Kidney glomerular epithelial cell (primary cell): ENCODE measurements at places on chromosomes 16 and 17.
A peak's percentile ranks its signal among the peaks of the same experiment; 100 is the strongest.

DNA sequence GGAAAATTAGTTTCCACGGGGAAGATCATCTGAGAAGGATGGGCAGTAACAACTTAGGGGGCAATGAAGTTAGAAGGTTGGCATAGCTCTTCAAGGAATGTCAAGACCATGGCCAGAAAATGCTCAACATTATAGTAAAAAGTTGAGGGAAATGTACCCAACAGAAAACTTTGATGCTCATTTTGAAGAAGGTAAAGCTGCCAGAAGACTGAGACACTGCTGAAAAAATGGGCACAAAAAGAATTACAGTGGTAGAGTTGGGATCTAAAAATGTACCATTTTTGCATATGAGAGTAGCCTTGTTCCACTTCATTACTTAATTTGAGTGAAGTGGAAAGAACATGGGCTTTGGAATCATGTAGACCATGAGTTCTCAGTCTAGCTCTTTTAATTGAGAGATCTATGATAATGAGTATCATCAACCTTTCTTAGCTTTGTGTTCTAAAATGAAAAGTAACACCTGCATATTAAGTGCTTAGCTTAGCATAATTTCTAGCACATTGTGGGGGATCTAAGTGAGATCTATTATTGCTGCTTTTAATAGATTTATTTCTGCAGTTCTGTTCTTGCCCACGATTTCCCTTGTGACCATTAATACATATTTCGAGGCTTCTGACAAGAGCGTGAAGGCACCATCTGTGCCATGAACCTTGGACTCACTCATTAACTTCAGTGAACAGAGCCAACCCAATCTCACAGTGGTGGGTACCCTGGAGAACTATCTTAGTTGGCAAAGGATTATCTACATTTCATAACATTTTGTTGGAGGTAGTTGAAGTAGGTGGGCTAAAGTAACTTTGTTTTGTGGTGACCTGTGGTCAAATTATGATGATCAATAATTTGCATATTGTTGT is 3.0 kb downstream of the NACA2 start:
- DNase-seq: no peak

DNA sequence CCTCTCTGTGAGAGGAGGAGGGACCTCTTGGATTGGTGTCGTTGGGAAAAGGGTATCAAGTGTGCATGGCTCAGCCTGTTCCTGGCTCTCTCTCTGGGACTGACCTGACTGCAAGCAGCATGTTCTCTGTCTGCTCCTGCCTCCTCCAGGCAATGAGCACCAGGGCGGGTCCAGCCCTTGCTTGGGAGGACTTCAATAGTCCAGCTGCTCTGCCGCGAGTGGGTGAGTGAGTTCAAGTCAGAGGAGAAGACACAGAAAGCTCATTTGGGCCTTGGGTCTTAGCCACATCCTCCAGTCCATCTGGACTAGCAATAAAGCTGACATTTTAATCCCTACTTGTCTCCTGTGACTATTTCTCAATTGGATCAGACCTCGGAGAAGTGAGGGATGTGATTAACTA is 25.2 kb upstream of the TNS4 start:
- DNase-seq: no peak

- no peak for DNase-seq
Observed at GRCh38 chr17:1762233-1762900, 507 bp downstream of the SERPINF1 start.

- no peak for DNase-seq
Observed at GRCh38 chr16:85588562-85589503, 24.3 kb upstream of the GSE1 start.

DNA sequence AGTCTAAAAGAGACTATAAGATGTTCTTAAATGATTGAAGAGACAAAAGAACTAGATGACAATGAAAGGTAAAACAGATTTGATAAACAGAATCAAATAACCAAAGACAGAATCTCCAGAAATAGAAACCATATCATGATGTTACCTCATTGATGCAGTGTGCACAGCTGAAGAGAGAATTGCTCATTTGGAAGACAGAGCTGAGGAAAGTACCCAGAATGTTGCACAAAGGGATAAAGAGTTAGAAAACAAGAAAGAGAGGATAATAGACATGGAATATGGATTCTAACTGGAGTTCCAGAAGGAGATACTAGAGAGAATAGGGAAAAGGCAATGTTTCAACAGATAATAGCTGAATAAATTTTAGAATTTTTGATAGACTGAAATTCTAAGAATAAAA is 47.9 kb downstream of the CYLD start:
- DNase-seq: no peak

GRCh38 chr16:86325895-86326294 is 184.4 kb upstream of the FOXF1 start:
- DNase-seq: no peak

GRCh38 chr17:79026376-79027273 is 2.7 kb downstream of the C1QTNF1 start:
- DNase-seq: peak; percentile 72

DNA sequence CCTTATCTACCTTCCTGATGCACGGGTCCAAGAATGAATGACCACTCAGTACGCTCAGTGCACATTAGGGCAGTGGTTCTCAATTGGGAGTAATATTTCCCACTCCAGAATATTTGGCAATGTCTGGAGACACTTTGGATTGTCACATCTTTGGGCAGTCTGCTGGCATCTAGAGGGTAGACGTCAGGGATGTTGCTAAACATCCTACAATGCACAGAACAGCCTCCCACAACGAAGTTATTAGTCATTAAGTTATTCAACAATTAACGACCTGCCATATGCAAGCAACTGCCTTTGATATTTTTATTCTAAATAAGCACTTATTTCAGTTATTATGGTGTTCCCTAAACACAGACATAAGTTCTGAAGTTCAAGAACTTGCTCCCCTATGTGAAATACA is 669.3 kb downstream of the TOX3 start:
- no peak for DNase-seq

DNA sequence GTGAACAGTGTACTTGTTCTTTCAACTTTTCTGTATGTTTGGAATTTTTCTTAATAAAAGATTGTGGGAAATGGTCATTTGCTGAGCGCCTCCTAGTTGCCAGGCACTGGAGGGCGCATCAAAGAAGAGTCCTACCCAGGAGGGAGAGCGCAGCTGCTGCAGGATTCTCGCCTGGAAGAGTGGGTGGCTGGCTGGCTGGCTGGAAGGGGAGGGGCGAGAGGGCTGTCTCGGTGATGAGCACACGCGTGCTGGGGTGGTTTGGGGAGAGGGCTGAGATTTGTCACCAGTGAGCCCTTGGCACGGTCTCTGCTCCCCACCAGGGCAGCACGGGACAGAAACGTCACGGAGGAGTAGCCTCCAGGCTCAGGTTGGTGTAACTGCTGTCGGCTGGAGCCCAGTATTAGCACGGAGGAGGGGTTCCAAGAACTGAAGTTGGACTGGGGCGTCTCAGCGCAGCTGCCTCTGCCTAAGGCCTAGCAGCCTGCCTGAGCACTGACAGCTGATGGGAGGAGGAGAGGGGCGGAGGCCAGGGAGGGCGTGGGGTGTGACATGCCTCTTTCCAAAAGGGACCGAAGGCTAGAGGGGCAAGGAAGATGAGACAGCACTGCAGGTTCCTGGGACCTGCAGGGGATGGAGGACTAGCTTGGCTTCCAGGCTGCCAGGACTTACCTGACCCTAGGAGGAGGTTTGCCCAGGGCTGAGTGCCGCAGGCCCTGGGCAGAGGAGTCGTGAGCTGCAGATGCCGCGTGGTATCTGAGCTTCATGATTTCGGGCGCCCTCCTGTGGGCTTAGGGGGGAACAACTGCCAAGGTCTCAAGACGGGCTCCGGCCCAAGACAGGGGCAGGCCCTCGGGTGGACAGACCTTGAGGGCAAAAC is 5.7 kb downstream of the LDHD start:
- peak; percentile 45 for DNase-seq

- no peak for DNase-seq
Observed at GRCh38 chr17:44912763-44913544, 2.3 kb downstream of the GFAP start.

DNA sequence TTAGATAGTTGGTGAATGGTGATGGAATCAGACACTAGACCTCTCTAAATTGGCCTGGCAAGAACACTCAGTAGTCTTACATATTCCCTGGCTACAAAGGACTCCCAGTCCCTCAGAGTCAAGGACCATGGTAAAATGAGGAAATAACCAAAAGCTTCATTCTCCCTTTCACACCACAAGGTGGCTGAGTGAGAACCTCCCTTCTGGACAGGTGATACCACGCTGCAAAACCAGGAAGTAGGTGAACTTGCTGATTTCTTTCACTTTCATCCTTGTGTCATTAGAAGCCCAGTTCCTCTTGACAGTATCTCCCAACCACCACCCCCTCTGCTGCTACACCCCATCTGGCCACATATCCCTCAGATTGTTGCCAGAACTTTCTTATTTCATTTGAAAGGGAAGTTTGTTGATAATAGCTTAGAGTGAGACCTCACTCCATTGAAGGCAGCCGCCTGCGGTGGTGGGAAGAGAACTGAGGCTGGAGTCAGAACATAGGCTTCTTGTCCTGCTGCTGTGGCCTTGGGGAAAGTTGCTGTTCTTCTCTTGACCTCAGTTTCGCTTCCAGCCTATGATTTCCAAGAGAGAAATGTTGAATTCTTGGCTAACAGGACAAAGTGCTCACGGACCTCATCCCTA is 290.6 kb upstream of the CCL2 start:
- DNase-seq: no peak

DNA sequence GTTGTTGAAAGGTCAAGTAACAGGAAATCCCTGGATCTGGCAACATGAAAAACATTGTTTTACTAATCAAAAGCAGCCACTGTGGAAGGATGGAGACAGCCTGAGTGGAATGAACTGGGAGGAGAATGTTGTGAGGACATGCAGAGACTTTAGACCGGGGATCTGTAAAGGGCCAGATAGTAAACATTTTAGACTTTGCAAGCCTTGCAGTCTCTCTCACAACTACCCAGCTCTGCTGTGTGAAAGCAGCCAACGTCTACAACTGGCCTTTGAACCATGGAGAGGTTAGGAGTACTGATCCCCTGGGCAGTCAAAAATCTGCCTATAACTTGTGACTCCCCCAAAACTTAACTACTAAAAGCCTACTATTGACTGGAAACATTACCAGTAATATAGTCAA is 41.5 kb upstream of the TOM1L1 start:
- DNase-seq: no peak

GRCh38 chr17:64005734-64006167 is 7.6 kb downstream of the PRR29 start:
- DNase-seq: no peak

GRCh38 chr16:27264151-27264550 is 4.4 kb downstream of the NSMCE1 start:
- DNase-seq: peak; percentile 44

DNA sequence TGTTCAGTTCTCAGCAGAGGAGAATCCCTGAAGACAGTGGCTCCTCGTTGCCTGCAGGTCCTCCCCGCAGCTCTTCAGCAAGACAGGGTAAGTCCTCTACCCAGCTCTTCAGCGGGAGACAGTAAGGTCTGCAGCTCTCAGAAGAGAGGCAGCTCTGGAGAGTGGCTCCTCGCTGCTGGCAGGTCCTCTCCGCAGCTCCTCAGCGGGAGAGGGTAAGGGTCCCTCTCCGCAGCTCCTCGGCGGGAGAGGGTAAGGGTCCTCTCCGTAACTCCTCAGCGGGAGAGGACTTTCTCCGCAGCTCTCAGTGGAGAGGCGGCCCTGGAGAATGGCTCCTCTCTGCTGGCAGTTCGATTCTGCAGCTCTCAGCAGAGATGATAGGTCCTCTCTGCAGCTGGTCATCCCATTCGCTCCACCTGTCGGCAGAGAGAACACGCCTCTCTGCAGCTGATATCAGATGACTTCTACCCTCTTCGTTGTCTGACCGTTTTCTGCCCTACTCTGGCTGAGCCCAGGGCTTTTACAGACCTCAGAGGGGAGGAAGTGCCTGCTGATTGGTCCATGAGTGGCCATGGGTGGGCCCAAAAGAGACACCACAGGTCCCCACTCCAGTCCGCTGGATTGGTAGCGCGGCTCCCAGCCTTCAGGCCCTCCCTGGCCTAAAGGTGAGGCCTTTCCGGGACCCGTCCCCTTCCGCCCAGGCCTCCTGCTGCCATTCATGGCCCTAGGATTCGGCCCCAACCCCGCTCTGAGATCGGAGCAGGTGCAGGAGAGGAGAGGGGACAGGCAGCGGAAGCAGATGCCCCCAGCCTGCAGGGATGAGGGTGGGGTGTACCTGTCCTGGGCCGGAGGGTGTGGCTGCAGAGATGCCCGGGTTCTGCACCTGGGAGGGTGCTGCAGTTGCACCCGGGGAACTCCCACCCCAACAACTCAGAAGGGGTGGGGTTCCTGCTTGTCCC is 11.9 kb upstream of the SHCBP1 start:
- DNase-seq: no peak

- no peak for DNase-seq
Observed at GRCh38 chr16:89033796-89034572, 57.0 kb upstream of the CBFA2T3 start.

DNA sequence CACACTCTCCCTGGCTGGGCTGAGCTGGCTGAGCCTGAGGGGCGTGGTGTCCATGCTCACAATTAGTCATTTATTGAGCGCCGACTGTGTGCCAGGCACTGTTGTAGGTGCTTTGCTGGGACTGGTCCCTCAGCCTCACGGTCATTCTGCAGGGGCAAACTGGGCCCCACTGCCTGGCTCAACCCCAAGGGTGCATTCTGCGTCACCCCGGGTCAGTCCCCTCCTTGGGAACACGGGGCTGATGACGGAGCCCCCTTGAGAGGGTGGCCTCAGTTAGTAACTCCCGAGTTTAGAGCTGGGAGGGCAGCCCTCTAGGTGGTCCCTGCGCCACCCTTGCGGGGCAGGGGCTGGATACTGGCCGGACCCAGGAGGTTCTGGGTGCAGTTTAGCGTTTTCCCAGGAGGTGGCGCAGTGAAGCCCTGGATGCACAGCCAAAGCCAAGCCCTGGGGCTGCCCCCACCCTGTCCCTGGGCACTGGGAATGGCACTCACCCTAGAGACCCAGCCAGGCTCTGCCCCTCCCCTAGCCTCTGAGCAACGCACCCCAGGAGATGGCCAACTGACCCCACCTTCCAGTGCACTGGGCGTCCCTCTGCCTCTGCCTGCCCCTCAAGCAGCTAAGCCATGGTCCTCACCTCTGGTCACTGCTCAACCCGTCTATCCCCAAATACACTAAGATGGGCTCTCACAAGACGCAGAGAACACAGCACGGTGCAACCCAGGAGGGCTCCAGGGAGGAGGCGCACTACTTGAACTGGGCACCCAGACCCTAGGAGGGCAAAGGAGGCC is 243.2 kb upstream of the GSE1 start:
- DNase-seq: no peak

- no peak for DNase-seq
Observed at GRCh38 chr16:12504312-12504711, 299.4 kb downstream of the CPPED1 start.

GRCh38 chr17:29210879-29211278 is 30.7 kb upstream of the MYO18A start:
- DNase-seq: peak; percentile 3

GRCh38 chr16:88472637-88473205 is 19.6 kb downstream of the ZFPM1 start:
- no peak for DNase-seq
